NCI-H345 (cell line): ENCODE measurements at places on chromosomes 2 and 18.

DNA sequence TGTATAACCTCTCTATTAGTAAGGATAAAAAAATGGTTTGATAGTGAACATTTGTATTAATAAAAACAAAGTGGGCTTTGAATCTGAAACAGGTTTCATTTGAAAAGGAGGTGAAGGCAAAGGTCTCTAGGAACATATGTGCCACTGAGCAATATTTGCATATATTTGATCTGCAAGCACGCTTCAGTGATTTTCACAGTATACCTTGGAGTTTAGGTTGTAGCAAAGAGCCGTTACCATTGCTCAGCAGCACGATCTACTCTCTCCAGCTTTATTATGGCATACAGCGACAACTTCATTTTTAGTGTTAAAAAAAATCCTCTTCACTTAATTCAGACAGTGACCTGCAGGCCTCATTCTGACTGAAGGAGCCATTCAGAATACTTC lies 75.8 kb upstream of the ZEB2 start:
- no peak for DNase-seq

GRCh38 chr18:46588971-46589660 lies 67.9 kb downstream of the LOXHD1 start:
- DNase-seq = no peak

DNA sequence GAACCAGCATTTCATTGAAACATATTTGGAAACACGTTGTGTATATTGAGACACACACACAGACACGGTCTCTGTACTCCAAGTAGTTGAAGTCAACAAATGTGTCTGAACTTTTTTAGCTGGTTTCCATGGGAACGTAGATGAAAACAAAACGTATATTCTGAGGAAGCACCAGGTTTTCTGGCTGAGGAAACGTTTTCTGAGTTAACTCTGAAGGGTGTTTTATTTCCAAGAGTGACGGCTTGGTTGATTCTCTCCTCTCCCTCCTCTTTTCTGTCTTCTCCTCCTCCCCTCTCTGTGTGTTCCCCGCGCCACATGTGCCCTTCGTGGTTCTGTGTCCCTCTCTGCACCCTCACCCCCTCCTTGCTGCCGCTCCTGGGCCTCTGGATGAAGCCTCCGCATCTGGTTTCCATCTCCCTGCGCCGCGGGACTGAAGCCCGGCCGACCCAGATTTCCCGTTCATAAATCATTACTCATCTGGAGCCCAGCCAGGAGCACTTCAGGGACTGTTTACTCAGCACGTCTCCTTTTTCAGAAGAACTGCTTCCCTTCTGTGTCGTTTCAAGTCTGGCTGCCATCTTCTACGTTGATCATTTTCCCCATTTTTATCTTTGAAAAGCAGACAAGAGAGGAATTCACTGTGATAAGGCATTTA lies 122.7 kb downstream of the COL6A3 start:
- peak; percentile 96 for DNase-seq

- DNase-seq = no peak
These were observed 43.0 kb upstream of the RAB6C start for GRCh38 chr2:129936334-129936934.

GRCh38 chr2:196718419-196719109 lies 79.0 kb downstream of the CCDC150 start:
- no peak for DNase-seq

DNA sequence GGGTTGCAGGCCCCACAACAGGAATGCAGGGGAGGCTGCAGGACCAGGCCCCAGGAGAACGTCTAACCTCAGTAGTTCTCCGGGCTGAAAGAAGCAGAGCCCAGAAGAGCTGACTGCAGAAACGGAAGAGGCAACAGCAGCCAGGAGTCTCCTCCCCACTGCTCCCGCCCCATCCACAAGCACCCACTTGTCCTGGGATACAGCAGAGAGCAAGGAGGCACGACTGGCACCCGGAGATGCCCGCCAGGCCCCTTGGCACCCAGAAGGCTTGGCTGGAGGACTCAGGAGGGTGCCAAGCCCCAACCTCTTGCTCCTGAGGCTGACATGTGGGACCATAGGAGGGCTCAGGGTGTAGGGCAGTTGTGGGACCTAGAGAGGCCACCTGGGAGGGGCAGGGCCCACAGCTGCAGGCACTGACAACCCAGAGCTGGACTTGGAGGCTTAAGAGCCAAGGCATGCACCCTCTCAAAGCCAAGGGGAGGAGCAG lies 29.0 kb upstream of the TNS1 start:
- DNase-seq = no peak

DNA sequence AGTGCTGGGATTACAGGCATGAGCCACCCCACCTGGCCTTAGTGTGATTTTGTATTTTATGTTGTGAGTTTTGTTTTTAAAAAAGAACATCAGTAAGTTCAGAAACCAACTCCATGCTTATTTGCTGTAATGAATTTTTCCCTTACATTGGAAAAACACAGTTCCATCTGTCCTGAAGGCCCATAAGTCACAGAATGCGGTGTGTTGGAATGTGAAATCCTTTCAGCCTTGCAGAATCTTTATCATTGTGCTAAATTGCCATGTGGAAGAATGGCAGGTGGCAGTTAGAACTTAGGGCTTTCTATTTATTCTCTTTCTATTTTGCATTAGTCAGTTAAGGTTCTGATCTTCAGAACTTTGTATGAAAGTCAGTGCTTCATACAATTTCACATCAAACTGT lies 52.6 kb downstream of the NEDD4L start:
- DNase-seq = no peak

GRCh38 chr2:45494275-45494977 lies 116.6 kb downstream of the SRBD1 start:
- peak; percentile 72 for DNase-seq

GRCh38 chr2:134170700-134171099 lies 83.2 kb upstream of the MGAT5 start:
- no peak for DNase-seq

DNA sequence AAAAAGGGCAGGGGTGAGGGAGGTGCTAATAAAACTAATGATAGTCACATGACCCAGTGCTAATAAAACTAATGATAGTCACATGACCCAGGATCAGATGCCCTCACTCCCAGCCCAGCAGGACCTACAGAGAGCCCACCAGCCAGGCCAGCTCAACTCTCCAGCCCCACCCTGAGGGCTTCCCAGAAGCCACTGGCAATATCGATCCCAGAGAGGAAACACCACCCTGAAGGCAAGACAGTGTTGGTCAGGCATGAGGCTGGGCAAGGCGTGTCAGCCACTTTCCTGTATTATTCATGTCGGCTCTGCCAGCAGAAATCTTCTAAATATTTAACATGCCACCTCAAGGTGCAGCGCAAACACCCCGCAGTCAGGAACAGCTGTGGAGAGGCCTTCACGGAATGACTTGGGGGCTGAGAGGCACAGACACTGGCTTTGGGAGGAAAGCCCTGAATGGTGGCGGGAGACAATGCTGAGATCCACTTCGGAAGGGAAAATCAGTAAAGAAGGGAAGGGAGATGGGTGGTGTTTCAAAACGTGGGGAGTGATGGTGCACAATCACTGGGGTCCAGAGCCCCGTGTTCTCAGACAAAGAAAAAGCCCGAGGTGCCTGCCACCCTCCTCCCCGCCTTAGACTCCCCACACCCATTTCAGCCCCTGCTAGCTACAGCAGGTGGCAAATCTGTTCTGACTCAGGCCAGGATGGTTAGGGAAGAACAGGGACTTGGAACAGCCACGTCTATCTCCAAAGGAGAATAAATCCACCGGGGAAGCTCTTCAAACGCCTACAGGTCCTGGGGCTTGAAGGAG lies 1.4 kb downstream of the REEP1 start:
- no peak for DNase-seq

DNA sequence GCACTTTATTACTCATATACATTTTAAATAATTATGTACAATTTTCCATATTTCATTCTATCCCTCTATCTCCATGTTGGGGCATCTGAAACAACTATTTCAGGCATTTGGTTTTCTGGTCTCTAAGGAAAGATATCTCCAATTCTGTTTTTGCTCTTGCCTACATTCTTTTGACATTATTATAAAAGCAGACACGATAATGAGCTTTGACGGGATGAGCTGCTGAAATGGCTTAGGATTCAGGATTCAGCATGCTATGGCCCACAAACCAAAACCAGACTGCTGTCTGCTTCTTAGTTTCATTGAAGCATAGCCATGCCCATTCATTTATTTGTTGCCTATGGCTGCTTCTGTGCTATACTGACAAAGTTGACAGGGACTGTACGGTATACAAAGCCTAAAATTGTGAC lies 42.7 kb upstream of the GLS start:
- no peak for DNase-seq

GRCh38 chr18:57258131-57258777 lies 94.1 kb upstream of the ST8SIA3 start:
- DNase-seq = no peak

GRCh38 chr18:32358529-32358928 lies 112.2 kb downstream of the GAREM1 start:
- DNase-seq = no peak

DNA sequence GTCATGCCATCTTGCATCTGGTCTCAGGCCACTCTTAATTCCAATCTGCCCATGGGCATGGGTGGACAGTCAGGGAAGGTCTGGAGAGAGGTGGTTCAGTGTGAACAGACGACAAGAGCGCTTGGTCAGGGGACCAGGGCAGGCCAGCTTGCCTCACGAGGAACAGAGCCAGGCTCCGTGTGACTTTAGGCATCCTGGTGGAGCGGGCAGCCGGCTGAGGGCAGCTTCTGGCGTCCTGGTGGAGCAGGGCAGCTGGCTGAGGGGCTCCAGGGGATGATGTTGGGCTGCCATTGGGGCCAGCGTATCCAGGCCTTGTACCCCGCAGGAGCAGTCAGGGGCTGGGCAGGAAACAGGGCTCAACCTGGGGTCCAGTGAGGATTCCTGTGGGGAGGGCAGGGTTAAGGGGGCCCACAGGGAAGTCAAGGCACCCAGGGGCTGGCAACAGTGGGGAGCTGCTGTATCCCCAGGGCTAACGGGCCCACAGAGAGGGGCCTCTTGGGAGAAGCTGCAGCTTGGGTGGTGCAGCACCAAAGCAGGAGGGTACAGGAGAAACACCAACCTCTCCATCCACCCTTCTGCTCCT lies 197.9 kb upstream of the TWIST2 start:
- DNase-seq = no peak

GRCh38 chr2:70655786-70656185 lies 102.2 kb upstream of the TGFA start:
- DNase-seq = no peak

GRCh38 chr2:53609551-53609950 lies 158.1 kb upstream of the CHAC2 start:
- DNase-seq = no peak

GRCh38 chr2:213098612-213099011 lies 52.8 kb downstream of the IKZF2 start:
- DNase-seq = no peak

DNA sequence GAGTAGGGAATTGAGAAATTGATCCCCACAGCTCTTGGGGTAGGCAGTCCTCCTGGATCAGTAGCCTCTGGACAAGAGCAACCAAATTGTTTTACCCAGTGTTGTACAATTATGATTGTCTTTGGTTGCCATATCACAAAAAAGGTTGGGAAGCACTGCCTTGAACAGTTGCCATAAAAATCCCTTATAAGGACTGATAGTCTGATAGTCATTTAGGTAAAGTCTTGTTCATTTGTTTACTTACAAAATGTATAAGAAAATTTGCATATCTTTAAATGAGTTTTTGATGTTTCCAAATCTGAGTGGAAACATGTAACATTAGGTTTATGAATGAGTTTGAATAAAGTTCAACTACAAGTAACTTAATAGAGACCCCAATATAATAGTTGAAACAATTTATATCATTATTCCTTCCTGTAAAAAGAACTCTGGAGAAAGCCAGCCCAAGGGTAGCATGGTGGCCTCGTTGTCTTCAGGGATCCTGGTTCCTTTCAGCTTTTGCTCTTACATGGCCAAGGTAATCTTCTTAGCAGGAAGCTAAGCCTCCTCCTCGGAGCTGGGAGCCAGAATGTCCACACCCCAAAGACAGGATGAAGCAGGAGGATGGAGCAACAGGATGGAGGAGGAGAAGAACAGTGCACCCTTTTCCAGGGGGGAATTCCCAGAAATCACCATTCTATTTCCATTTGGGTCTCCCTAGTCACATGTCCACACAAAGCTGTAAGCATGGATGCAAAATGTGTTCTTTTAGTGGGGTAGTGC lies 35.7 kb upstream of the NEMP2 start:
- DNase-seq = no peak

DNA sequence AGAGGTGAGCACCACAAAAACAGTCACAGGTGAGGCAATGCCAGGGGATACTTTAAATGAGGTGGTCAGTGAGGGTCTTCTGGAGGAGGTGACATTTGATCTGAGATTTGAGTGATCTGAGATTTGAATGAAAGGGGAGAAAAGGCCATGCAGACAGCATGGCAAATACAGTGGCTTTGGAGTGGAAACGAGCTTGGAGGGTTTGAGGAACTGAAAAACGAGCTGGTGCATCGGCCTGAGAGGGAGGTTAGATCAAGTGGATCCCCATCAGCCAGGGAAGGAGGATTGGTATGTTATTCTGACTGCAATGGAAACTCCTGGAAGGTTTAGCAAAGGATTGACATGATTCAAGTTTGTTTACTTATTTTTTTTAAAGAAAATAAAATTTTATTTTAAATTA lies 245.1 kb downstream of the KCNS3 start:
- DNase-seq = no peak

DNA sequence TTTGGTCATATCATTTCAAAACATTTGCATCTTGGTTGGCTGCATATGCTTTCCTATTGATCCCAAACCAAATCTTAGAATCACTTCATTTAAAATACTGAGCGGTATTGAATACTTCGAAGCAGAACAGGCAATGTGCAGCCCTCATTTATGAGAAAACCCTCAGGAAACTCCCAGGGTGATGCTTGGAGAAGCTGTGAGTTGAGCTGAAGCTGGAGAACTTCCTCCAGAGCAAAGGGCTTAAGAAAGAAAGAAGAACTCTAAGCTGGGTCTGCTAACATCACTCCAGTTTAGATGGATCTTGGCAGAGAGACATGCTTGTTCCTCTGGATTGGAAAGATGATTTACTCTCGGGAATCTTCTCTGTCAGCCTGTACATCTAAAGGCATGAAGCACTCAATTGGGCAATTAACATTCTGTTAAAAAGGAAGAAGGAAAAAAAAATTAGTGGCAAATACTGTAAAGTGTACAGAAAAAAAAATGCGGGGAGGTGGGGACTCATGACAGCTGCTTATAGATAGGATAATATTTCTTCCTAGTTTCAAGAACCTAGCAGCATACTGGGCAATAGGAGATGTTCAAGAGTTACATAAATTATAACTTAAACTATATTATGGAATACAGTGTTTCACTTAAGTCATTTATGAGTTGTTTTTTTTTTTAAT lies 49.5 kb downstream of the ATIC start:
- DNase-seq = no peak

- no peak for DNase-seq
These were observed 20.7 kb downstream of the LGALSL start for GRCh38 chr2:64474636-64475035.

GRCh38 chr2:17614174-17614930 lies 73.9 kb downstream of the VSNL1 start:
- no peak for DNase-seq

DNA sequence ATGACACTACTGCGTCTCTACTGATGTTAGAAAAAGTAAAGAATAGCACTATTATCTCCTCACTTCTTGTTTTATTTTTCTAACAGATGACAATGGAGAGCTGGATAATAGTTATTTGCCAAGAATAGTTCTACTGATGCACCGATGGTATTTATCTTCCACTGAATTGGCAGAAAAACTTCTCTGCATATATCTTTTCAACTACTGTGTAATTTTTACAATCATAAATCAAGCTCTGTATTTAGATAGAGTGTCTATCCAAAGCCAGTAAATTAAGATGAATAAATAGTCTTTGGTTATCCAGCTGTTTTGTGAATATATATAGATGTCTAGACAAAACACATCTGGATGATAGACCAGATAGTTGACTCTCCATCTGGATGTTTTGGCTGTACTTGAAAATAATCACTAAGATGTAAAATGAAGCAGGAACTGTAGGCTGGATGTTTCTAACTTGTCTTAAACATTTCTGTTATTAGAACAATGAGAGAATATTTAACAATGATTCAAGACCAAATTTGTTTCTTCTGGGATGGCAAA lies 40.1 kb downstream of the RASGRP3 start:
- DNase-seq = no peak
